ENCODE measurements at places on chromosomes 2 and 18.

DNA sequence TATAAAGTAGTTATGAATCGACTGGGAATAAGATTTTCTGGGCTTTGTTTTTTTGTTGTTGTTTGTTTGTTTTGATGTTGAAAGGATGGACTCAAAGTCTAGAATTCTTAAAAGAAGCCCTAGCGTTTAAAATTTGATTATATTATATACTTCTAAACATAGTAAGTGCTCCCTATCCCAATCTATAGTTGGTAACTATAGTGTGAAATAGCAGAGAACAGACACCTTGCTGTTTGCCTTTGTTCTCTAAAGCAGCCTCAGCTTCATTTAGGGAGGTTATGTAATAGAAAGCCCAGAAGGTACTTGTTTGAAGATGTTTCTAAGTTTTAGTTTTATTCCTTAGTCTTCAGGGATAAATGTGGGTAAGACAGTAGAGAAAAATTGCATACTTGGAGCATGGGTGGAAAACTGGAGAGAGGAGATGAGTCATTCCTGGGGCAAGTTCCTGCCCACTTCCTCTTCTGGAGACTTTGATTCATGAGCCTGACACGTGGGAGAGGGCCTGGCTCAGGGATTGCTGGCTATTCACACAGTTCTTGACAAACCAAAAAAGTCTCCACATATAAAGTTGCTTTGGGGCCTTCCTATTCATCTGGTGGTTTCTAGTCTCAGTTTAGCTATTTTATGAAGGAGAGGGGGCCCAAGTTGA, 131.9 kb downstream of the MYO1B start:
- DNase-seq = peak; percentile 70

GRCh38 chr2:127625572-127625951, 20.4 kb upstream of the GPR17 start:
- DNase-seq = no peak

DNA sequence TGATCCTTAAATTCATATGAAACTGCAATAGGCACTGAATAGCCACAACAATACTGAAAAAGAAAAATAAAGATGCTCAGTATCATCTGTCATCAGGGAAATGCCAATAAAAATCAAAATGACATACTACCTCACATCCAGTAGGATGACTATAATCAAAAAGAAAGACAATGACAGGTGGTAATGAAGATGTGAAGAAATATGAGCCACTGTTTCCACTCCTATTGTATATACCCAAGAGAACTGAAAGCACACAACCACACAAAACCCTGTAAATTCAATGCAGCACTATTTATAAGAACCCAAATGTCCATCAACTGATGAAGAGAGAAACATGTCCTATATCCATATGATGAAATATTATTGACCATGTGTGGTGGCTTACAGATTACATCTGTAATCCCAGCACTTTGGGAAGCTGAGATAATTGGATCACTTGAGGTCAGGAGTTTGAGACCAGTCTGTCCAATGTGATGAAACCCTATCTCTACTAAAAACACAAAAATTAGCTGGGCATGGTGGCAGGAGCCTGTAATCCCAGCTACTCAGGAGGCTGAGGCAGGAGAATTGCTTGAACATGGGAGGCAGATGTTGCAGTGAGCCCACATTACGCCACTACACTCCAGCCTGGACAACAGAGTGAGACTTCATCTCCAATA, 39.9 kb downstream of the MAP3K2 start:
- DNase-seq = no peak

DNA sequence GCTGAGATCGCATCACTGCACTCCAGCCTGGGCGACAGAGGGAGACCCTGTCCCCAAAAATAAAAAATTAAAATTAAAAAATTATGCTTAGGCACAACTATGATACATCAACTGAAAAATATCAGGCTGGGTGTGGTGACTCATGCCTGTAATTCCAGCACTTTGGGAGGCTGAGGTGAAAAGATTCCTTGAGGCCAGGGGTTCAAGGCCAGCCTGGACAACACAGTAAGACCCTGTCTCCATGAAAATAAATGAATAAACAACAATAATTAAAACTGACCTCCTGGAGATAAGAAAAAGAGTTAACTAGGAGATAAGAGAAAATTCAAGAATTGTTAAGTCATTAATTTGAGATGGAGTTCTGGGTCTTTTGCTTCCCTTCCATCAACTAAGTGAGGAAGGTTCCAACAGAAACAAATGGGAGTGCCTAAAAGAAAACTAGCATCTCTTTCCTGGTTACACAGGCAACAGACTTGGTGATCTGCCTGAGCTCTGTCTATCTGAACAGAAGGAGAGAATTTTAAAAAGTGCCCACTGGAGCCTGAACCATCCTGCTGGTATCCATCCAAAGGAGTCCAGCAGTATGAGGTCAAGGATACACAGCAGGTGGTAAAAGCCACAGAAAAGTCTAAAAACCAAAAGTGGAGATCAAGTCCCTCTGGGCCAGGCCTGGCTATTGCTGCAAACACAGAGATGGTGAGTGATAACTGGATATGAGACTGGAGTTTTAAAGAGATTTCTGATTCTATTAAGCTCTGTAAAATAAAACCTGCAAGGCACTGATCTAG, 8.8 kb downstream of the PPM1G start:
- no peak for DNase-seq

DNA sequence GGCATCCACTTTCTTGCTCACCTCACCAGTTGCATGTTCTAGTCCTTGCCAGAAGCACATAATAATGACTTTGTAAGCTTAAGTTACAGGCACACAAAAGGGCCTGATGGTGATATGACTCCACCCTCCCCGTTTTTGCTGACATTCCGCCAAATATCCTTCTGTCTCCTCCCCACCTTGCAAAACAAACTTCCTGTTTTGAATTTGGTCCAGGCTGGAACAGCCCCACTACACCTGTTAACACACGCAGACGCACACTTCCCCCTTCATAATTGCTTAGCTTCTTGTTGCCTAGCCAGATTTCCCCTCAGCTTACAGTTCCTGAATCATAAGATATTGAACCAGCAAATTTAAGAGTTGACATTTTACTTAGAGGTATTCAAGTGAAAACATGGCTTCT, at the start of gene MGAT5:
Gene MGAT5 (plus strand): TSS at position 269 of the 400 bp plus-strand sequence. CDS start 332 bp downstream, outside the sequence.
- no peak for DNase-seq

GRCh38 chr2:108412995-108413710, 35.4 kb downstream of the SULT1C4 start:
- DNase-seq = peak; percentile 47

DNA sequence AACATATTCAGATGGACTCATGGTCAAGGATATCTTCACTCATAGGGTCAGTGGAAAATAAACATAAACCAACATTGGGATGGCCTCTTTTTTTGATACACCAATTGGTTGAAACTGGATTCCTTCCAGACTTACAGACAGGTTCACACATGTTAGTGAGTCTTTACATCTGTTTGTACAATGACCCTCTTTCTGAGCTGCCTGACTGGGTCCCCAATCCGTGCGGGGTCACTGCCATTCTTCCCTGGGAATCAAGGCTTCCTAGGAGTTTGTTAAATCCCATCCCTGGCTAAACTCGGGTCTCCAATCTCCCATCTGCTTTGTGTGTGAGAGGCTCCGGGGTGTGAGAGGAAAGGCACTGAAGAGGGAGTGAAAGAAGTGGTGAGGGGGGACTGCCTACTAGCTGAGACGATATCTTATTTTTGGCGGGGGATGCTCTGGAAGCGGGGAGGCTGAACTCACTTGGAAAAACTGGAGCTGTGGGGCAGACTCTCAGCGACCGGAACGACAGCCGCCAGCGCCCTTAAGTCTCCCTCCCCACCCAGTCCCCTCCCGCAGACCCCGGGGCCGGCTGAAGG, 487 bp downstream of the STARD6 start:
- DNase-seq = no peak

DNA sequence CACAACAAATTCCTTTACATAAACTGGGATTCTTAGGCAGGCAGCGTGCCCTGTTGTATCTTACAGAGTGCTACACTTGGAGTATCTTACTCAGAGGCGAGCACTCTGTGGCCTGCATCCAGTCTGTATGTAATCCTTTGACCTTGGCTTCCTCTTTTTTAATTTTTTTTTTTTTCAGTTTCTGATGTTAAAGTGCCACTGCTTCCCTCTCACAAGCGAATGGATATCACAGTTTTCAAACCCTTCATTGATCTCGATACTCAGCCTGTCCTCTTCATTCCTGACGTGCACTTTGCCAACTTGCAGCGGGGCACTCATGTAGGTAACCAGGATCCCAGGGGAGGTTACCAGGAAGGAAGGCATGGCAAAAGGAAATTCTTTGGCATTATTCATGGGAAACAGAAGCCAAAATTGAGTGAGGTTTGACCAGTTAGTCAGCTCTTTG, 40.4 kb downstream of the GRHL1 start:
- DNase-seq = no peak

GRCh38 chr2:85663594-85664565, 4.1 kb downstream of the SFTPB start:
- no peak for DNase-seq

DNA sequence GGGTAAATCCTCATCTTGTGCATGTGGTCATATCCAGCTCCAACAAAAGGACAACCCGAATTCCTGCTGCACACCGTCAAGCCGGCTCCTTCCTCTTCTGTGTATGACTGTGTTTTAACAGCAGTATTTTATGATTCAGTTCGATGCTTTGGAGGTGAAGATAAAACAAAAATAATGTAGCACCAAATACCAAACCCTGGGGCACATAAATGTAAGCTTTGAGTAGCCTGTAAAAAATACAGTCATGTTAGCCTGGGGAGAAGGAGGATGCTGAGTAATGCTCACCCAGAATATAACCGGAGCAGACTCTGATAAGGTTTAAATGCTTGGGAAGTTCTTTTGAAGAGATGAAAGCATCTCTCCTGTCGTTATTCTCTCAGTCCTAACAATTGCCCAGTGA, 225.0 kb downstream of the SUCLG1 start:
- DNase-seq = no peak

- DNase-seq = peak; percentile 35
Observed at GRCh38 chr2:224946895-224947294, 95.4 kb downstream of the DOCK10 start.

- no peak for DNase-seq
Observed at GRCh38 chr2:120568975-120569268, 166.7 kb upstream of the GLI2 start.

DNA sequence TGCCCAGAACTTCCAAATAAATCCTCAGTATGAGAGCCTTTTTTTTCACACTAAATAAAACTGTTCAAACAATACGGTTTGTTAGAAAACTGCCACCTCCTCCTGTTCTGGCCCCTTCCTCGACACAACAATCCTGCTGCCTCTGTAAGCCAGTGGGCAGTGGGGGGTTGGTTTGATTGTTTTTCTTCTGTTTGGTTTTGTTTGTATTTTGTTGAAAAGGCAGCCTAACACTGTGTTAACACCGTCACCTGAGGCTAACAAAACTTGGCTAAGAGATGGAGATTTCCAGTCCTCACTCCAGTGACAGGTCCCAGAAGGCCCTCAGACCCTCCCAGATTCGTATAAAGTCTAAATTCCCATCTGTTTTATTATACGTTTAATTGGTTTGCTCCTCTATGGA, 402.1 kb downstream of the ZNF521 start:
- DNase-seq = no peak

DNA sequence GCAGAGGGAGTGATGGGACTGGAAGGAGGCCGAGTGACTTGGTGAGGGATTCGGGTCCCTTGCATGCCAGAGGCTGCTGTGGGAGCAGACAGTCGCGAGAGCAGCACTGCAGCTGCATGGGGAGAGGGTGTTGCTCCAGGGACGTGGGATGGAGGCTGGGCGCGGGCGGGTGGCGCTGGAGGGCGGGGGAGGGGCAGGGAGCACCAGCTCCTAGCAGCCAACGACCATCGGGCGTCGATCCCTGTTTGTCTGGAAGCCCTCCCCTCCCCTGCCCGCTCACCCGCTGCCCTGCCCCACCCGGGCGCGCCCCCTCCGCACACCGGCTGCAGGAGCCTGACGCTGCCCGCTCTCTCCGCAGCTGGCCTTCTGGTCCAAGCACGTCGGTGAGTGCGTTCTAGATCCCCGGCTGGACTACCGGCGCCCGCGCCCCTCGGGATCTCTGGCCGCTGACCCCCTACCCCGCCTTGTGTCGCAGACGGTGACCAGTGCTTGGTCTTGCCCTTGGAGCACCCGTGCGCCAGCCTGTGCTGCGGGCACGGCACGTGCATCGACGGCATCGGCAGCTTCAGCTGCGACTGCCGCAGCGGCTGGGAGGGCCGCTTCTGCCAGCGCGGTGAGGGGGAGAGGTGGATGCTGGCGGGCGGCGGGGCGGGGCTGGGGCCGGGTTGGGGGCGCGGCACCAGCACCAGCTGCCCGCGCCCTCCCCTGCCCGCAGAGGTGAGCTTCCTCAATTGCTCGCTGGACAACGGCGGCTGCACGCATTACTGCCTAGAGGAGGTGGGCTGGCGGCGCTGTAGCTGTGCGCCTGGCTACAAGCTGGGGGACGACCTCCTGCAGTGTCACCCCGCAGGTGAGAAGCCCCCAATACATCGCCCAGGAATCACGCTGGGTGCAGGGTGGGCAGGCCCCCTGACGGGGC, 4.6 kb downstream of the PROC start:
- no peak for DNase-seq

DNA sequence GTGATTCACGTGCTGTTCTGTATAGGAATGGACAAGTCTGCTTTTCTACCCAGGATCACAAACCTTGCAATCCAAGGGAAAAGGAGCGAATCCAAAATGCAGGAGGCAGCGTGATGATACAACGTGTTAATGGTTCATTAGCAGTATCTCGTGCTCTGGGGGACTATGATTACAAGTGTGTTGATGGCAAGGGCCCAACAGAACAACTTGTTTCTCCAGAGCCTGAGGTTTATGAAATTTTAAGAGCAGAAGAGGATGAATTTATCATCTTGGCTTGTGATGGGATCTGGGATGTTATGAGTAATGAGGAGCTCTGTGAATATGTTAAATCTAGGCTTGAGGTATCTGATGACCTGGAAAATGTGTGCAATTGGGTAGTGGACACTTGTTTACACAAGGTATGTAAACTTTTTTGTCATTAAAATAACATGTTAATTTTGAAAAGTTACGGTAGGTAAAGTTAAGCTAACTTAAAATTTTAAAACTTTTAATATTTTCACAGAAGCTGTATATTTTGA, 33.0 kb downstream of the PPM1B start:
- DNase-seq = no peak

- DNase-seq = no peak
Observed at GRCh38 chr2:72955228-72956049, 38.1 kb downstream of the EMX1 start.

DNA sequence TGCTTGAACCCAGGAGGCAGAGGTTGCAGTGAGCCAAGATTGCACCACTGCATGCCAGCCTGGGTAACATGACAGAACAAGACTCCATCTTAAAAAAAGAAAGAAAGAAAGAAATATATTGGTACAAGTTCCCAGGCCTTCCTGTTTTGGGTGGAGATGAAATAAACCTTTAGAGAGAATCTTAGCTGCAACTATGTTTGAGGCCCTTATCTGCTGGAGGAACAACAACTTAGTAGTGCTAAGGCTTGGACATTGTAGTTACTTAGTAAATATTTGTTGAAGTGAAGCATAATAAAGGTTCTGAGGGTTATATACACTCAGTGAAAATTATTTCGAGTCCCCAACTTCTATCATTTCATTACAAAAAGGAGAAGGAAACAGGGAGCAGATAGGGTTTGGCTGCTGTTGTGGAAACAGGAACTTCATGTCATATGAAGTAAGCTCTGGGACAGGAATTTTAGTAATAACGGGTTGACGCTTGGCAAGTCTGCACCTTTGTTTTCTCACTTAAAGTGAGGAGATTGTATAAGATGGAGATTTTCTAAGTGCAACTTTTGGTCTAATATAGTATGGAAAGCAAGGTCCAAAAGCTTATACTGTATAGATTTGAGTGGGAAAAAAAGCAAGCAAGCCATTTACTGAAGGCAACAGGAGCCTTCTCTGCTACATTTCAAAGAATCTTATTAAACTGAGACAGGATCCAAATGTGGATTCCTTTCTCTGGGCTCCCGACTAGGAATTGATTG, 40.0 kb upstream of the AGPS start:
- no peak for DNase-seq

GRCh38 chr2:4354678-4355077, 651.3 kb downstream of the DCDC2C start:
- no peak for DNase-seq
